Tibial nerve (tissue), 4 donors: ENCODE measurements at places on chromosomes 4 and X. TPM values are rescaled to one million over a fixed set of nuclear protein-coding genes. Genes with fewer than 3 reads are reported as not detected.
A peak's percentile ranks its signal among the peaks of the same experiment; 100 is the strongest.

DNA sequence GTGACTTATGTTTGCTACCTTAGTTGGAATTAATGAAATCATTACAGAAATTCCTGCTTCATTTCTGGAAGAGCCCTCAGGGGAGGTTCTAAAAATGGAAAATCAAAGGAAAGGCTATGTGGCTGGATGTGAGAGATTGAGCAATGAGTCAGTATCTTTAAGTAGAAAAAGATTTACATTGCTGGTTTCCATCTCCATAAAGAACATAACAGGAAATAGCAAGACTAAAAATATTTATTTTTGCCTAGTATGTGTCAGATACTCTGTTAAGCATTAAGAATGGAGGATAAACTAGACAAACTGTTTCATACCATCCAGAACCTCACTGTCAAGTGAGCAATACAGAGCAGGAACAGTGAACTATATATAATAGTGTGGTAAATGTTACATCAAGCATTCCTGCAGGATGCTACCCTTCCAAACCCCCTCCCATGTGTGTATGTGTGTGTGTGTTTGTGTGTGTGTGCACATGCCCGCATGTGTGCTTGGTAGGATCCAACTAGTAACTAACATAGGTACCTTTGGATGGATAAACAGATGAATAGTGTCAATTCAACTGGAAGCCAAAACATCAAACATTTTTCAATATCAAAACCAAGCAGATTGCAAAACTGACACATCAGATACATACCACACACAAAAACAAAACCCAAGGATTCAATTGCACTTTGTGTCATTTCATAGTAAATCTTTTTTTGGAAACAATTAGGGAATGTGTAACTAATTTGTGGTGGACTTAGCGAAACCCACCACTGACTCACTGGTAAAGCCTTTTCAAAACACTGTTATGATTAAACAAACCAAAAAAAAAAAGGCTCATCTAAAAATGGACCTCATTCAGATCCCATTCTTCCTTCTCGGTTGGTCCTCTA is 223.4 kb downstream of the SHROOM3 start:
- DNase-seq: no peak
- no peak overlapping the region for H3K4me3 ChIP-seq
- H3K27me3 ChIP-seq: no peaks in the 10 kb centered on the region
- H3K4me1 ChIP-seq: no peaks in the 10 kb centered on the region
- H3K27ac ChIP-seq: no peak overlapping the region
- no peaks in the 10 kb centered on the region for H3K36me3 ChIP-seq

DNA sequence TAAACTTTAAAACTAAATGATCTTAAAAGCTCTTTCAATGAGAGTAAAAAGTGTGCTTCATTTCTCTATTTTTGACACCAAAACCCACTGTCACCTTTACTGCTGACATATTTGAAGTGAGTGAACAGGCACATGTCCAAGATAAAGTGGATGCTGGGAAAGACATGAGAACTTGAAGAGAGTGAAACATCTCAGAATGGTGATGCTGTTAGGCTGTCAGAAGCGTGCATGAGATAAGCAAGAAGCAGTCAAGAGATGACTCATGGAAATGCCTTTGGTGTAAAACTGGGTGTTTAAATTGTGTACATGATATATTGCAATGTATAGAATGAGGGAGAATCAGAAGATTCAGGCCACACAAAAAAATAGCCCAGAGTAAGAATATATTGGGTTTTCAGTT is 21.8 kb upstream of the GBA3 start:
- H3K36me3 ChIP-seq: no peaks in the 10 kb centered on the region
- H3K27me3 ChIP-seq: no peaks in the 10 kb centered on the region
- H3K4me3 ChIP-seq: no peak overlapping the region
- H3K27ac ChIP-seq: no peak overlapping the region

DNA sequence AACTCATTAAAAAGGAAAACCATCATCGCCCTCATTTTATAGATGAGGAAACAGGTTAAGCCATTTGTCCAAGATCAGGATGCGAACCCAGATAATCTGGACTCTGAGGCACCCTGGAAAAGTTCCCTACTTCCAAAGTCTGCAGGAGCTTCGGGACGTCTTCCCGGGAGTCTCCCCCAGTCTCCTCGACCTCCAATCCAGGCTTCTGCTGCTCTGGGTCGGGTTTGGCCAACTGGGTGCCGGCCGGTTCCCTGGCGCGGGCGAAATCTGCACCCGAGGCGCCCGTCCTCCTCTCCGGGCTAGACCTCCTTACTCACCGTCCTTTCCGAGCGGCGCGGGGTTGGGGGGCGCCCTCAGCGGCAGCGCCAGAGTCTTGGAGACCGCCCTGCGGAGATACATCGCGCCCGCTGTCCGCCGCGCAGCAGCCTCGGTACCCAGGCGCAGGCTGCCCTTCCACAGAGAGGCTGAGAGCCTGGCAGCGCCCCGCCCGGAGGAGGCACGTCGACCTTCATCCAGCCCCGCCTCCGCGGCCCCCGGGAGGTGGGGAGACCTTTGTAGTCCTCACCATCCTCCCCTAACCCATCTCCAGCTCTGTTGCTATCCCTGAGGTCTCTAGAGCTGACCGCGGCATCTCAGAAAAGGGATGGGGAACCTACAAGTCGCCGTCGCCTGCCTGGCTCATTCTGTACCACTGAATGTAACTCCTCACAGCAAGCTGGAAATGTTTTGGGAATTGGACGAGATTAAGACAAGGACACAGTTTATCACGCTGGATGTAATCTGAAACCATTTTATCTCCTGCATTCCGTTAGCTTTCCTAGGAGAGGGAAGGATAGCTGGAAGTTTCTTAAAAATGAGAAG is at the start of gene MGARP:
MGARP (minus strand) TSS at position 466 of the 861 bp plus-strand sequence; CDS start at position 399, 67 bp downstream.
- H3K4me3 ChIP-seq: peak within 1 kb of the TSS; percentile 55
- no peaks in the 10 kb centered on the region for H3K36me3 ChIP-seq
- no peak for DNase-seq

- peak; percentile 59 for DNase-seq
- no peaks in the 10 kb centered on the region for H3K4me1 ChIP-seq
- H3K4me3 ChIP-seq: no peak overlapping the region
- no peak overlapping the region for H3K27ac ChIP-seq
- H3K27me3 ChIP-seq: no peaks in the 10 kb centered on the region
Observed at GRCh38 chr4:139030614-139031235, 15.1 kb downstream of the NOCT start.

DNA sequence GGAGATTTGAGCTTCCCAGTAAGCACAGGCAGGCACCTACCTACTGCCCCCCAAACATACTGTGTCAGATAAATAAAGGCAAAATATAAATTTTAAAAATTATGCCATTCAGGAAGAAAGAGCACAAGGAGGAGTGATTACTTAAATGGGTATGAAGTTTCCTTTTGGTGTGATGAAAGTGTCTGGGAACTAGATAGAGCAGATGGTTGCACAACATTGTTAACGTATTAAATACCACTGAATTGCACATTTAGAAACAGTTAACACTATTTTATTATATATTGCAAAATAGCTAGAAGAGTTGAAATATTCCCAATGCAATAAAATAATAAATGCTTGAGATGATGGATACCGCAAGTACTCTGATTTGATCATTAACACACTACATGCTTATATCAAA is 374.7 kb upstream of the FGF13 start:
- H3K27me3 ChIP-seq: no peaks in the 10 kb centered on the region
- no peak for DNase-seq
- H3K4me1 ChIP-seq: no peaks in the 10 kb centered on the region

- H3K36me3 ChIP-seq: no peaks in the 10 kb centered on the region
- H3K27ac ChIP-seq: no peak overlapping the region
- DNase-seq: no peak
Observed at GRCh38 chr4:184821242-184821641, 4.5 kb downstream of the ACSL1 start.

The SLC34A2 gene
- total RNA-seq: not detected

GRCh38 chr4:7037425-7037824 is 5.7 kb upstream of the TADA2B start:
- no peak overlapping the region for H3K27ac ChIP-seq
- no peak overlapping the region for H3K4me3 ChIP-seq
- no peaks in the 10 kb centered on the region for H3K27me3 ChIP-seq
- peaks cover 7% of the 10 kb centered on the region for H3K4me1 ChIP-seq

GRCh38 chrX:39895218-39896110 is 202.3 kb downstream of the BCOR start:
- no peak overlapping the region for H3K27ac ChIP-seq
- H3K36me3 ChIP-seq: no peaks in the 10 kb centered on the region
- no peak overlapping the region for H3K4me3 ChIP-seq
- no peak for DNase-seq
- no peaks in the 10 kb centered on the region for H3K4me1 ChIP-seq
